Renal cortical epithelial cell (primary cell): ENCODE measurements at places on chromosomes 3 and 15.

GRCh38 chr15:49171790-49172189, 1.7 kb downstream of the GALK2 start:
- DNase-seq: no peak

- DNase-seq: no peak
Observed at GRCh38 chr3:147216143-147216673, 190.1 kb downstream of the ZIC4 start.

DNA sequence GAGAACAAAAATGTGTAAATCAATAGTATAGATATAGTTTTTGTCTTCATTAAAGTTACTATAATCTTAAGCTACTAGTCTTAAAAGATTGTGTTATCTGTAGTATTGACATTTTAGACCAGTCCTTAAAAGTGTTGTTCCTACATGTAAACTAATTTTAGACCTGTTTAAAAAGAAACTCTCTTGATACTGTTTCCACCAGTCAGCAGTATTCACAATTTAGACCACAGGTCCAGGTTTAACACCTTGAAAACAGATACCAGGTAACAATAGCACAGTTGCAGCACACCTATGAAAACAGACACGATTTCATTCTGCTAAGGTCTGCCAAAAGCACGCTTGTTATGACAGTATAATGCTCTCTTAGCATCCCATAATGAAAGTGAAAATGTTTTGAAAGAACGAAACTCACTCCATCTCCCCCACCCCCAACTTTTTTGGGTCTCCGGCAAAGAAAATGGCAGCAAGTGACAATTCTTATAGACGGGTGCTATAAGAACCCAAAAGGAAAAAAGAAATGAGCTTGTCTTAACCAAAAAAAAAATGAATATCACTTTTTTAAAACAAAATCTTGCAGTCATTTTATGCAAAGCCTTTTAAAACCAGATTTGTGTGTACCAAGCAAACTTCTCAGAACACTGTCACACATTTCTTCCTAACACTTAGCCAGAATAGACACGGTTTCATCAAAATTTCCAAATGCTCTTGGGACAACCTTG, 1.6 kb downstream of the EIF4E3 start:
- no peak for DNase-seq

GRCh38 chr3:151320131-151320530, 3.5 kb upstream of the GPR87 start:
- no peak for DNase-seq

DNA sequence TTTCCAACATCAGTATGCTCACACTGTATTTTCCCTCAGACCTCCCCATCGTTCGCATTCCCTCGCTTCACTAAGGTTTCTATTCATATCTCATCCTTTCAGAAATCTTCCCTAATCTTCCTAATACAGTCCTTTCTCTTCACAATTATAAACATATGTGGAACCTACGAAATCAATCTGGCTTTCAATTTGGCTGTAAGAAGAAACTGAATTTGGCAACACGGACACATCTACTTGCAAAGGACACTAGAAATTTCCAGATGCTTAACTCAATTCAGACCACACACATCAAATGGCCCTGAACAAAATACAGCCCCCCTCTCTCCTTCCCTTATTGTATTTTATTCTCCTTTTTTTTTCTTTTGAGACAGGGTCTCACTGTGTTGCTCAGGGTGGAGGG, 39.1 kb upstream of the TM4SF19 start:
- DNase-seq: no peak

GRCh38 chr3:186722457-186722856, 5.3 kb downstream of the KNG1 start:
- DNase-seq: peak; percentile 21

DNA sequence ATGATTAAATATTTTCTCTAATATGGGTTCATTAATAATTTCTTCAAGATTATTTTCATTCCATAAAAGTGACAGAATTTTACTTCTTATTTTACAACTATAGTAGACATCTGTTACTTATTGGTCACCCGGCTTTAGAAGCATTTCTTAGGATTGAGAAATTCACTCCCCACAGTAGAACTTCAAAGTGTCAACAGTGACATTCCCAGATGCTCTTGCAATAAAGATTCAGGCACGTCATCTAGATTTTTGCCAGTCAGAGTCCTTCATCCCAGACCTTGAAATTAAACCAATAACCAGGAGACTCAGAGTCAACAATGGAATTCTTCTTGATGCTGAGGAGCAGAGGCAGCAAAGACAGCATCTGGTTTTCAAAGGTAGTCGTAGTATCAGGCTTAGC, 190.8 kb downstream of the VGLL3 start:
- no peak for DNase-seq

GRCh38 chr15:50740955-50741354, 24.6 kb downstream of the SPPL2A start:
- no peak for DNase-seq

GRCh38 chr15:74730619-74731316, 5.4 kb upstream of the CYP1A1 start:
- DNase-seq: no peak

GRCh38 chr15:53625260-53625659, 134.2 kb downstream of the WDR72 start:
- DNase-seq: no peak

- no peak for DNase-seq
Observed at GRCh38 chr3:188827576-188827975, 344.2 kb upstream of the TPRG1 start.

DNA sequence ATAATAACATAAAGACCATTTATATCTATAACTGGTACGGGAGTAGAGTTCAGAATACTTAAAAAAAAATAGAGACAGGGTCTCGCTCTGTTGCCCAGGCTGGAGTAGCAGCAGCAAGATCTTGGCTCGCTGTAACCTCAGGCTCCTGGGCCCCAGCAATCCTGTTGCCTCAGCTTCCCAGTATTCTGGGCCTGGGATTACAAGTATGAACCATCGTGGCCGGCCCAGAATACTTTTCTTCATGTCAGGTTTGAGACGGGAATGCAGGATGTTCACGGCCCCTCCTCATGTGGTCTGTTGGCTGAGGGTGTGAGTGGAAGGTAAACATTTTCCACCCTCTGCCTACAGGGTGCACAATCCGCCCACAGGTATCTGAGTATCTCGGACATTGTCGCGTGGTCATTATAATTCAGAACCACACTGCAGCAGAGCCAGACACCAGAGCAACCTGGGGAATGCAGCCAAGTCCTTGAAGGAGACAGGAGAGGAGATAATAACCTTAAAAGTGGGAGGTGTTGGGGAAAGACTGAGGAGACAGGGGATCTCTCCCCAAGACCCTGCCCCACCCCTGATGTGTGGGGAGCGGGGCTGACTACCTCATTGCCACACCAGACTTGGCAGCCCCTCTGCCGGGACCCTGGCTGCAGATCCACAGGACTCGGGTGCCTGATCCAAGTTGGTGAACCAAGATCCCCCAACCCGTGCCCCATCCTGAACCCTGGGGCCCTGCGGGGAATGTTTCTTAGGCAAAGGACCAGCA, 106.8 kb downstream of the ADCY5 start:
- no peak for DNase-seq

DNA sequence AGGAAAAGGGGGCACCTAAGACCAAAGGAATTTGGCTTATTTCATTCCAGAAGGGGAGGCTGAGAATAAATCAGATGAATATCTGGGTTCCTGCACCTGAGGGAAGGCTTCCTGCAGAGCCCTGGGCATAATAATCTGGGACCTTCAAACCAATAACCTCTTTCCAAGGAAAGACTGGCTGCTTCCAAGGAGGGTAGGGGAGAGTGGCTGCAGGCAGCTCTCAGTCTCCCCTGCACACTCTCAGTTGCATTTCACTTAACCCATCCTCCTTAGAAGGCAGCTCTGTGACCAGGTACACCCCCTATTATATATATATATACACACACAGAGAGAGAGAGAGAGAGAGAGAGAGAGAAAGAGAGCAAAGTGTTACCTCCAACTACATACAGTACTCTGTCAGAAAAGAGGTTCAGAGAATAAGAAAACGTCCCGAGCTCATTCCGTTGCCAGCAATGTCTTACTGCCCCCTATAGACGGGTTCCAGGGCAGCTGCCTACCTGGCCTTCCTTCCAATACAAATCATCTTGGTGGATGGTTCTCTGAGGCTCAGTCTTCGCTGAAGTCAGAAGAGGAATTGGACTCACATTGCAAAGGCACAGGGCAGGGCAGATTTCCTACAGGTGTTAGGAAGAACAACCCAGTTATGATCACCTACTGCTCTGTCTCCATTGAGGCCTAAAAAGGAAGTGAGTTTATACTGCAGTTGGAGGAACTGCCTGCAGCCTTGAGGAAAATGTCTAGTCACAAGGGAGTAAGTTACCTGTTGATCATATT, 26.1 kb downstream of the CAPN3 start:
- DNase-seq: peak; percentile 29

DNA sequence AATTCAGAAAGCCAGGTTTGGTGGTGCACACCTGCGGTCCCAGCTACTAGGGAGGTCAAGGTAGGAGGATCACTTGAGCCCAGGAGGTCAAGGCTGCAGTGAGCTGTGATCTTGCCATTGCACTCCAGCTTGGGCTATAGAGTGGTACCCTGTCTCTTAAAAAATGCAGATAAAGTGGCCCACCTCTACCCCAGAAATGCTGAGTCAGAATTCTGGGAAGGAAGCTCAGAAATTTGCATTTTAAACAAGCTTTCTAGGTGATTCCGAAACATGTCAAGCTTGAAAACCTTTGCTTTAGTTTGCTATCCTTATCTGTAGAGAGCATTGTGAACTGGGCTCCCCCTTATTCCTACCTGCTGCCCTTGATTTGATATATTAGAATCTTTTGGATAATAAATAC, 7.7 kb downstream of the MED12L start:
- no peak for DNase-seq

GRCh38 chr15:78768096-78768495, 43.2 kb downstream of the ADAMTS7 start:
- DNase-seq: no peak

DNA sequence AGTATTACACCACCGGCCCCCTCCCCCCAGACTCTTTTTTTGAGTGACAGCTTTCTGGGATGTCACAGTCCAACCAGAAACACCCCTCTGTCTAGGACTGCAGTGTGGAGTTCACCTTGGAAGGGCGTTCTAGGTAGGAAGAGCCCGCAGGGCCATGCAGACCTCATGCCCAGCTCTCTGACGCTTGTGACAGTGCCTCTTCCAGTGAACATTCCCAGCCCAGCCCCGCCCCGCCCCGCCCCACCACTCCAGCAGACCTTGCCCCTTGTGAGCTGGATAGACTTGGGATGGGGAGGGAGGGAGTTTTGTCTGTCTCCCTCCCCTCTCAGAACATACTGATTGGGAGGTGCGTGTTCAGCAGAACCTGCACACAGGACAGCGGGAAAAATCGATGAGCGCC, 63.6 kb downstream of the AAGAB start:
- DNase-seq: no peak

- no peak for DNase-seq
Observed at GRCh38 chr3:67044295-67044694, 46.2 kb downstream of the KBTBD8 start.

- peak; percentile 99 for DNase-seq
Observed at GRCh38 chr3:114624571-114625181, 330.8 kb downstream of the TIGIT start.

DNA sequence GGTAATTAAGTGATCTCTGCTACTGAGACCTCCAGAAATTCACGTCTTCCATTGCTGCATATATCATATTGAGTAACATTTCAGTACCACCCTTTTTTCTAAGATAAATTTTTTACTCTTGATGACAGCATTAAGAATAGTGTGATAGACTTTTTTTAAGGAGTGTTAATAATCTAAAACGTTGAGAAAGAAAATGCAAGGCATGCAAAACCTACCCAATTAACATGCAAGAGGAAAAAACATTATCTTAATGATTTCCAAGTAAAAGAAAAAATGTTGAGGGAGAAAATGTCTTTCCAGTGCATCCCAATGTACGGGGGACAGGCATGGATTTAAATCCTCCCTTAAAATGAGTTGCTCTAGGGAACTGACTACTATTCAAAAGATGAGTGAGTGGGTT, 740 bp downstream of the CLDN16 start:
- no peak for DNase-seq
